Fibroblast of upper back skin (primary cell): ENCODE measurements at places on chromosomes 5 and 9.

DNA sequence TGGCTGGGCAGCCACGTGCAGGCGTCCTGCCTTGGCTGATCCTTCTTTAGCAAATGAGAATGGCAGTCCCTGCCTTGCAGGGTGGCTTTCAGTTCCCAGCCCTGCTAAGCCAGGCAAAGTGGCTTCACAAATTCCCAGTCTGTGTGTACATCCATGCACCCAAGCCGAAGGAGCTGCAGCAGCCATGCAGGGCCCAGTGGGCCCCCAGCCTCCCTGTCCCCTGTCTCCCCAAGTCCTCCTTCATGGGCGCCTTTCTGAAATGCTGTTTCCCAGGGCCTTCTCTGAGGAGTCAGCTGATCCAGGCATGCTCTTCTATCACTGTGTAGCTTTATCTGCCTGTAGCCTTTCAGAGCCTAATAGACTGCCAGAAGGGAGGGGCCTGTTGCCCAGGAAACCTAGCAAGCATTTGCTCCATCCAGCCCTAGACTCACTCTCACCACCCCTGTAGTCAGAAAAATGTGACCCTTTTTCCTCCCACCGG is 47.4 kb upstream of the SHC3 start:
- peak; percentile 12 for DNase-seq

- peak; percentile 53 for DNase-seq
Measured at GRCh38 chr5:113520429-113520828, 6.9 kb downstream of the YTHDC2 start.

DNA sequence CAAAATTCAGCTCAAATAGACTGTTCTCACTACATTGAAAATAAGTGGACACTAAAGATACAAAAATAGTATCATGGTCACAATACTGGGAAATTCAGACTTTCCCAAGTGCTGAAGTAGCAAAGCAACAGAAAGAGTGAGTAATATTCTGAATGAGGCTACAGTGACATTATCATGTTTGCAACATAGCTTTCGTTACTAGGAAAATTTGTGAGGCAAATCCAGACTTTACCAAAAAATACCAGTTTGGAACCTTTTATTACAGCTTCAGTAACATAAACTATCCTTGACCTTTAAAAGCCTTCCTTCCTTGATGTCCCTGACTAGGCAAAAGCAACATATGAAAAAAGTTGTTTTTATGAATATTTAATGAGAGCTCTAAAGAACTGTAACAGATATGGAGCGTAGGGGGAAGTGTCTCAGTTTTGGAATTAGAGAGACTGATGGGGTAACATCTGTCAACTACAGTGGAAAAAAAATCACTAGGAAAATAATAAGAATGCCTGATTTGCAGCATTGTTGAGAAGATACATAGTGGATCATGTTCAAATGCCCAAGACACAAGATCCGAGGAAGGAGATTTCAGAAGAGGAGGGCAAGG is 312.9 kb downstream of the ADGRV1 start:
- DNase-seq: no peak

- DNase-seq: no peak
Measured at GRCh38 chr5:108910627-108911026, 162.9 kb downstream of the FER start.

DNA sequence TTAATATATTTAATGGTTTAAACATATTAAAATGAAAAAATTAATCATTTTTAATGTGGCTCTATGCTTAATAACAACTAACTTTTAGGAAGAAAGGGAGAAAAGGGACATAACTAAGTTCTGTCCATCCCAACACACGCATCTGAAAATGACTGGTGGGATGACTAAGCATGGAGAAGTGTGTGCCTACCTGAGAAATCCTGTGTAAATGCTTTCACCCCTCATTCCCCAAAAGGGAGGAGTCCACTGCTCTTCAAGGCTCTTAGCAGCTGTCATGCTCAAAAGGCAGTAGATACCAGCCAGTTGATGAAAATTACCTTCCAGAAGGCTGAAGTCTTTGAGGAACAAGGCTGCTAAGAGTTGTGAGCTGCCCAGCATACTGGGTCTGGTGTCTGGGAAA is 130.9 kb downstream of the NFIB start:
- no peak for DNase-seq

GRCh38 chr9:95316794-95317118 is 753 bp downstream of the FANCC start:
- DNase-seq: peak; percentile 63

DNA sequence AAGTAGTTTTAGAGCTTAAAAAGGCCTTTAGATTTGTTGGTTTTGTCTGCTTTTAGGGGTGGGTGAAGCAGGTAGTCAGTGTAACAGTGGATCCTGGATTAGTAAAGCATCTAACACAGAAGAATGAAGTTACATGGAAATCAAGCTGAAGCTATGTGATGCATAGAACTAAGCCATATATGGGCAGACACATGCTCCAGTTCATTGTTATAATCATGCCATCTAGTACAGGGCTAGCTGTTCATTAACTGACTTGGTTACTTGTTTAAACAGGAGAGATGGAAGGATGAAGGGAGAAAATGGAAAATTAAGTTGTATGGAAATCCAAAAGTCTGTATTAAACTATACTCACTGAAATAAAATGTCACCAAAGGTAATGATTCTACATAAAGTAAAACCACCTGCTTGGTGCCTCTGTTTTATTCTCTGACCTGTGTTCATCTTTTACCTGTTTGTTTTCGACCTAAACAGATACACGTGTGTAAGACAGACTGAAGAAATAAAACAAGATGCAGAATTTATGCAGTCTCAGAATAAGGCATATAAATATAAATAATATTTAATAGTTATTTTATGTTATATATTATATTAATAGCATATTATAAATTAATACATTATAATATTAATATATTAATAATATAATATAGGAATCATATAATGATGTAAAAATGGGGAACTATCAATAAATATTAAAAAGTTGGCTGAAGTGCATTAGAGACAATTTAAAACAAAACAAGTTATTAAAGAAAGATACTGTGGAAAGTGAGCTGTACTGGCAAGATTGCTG is 33.9 kb downstream of the MRPS30 start:
- no peak for DNase-seq

DNA sequence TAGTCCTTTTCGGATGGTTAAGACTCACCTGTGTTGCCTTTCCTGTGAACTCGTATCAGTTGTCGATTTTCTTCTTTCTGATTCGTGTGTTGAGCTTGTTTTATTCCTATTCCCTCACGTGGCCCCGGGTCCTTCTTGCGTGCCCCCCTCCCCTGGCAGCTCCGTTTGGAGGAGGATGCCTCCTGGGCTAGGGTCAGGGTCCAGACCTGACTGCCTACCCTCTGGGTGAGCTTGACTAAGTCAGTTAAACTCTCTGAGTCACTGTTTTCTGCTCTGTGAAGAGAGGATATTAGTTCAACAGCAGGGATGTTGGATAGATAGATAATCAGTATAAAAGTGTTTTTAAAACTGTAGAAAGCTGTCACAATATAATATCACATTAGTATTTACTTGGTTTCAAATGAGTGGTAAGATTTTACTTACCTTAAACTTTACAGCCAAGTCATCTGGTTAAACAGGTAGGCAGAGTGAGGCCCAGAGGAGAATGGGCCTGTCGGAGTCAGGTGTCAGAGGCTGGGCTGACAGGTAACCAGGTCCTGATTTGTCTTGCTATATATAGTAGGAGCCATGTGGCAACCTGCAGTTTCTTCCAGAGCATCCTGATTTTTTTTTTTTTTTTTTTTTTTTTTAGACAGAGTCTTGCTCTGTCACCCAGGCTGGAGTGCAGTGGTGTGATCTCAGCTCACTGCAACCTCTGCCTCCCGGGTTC is 24.2 kb downstream of the PPARGC1B start:
- no peak for DNase-seq

DNA sequence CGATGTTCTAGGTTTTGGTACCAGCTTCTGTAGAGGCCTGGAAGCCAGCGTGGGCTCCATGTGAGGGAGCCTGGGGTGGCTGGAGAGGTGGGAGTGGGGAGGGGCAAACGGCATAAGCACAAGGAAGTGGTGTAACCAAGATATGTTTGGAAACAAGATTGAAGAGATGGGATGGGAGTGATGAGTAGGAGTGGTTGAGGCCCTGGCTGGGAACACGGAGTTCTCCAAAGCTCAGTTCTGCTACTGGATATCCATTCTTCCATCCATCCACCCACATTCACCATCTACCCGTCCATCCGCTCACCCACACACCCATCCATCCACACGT is 12.2 kb downstream of the TSPAN17 start:
- no peak for DNase-seq

DNA sequence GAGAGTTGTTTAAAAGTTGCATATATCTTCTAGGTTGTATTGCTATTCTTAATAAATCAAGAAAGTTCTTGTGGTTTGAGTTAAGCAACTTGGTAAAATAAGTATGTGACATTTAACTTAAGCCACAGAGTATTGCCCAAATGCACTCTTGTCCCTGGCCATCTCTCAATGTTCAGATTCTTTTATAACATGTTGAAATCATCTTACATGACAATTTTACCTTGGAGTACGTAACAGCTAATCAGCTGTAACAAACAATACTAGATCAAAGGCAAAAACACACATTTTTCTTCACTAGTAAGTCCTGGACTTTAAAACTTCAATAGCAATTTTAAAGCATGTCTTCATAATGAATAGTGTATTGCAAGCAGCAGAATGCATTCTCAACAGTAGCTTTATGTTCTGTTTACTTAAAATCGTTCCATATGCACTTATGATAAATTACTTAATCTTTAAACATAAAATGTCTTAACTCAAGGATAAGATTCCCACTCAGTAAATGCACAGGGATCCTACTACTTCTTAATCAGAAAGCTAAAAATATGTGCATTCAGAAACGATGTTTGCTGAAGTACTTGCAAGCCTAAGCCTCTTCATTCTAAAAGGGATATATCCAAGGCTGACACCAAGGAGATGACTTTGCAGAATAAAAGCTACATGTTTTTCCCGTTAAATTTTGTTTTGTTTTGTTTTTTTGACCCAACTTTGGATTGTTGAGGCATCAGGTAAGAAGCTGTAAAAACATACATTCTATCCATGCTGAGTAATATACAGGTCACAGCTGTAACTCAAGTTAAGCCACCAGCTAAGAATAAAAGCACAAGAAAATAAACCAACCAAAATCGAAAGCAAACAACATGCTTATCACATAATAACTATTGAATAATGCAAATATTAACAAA is 86.1 kb upstream of the NFIB start:
- no peak for DNase-seq

DNA sequence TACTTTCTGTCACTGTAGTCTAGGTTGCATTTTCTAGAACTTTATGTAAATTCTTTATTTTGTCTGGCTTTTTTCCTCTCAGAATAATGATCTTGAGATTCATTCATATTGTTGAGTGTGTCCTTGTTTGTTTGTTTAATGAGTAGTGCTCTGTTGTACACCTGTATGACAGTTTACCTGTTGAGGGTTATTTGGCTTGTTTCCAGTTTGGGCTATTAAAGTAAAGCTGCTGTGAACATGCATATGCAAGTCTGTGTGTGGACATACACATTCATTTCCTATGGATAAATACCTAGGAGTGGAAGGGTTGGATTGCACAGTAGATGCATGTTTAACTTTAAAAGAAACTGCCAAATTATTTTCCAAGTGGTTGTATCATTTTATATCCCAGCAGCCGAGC is 30.4 kb downstream of the MVB12B start:
- DNase-seq: no peak

DNA sequence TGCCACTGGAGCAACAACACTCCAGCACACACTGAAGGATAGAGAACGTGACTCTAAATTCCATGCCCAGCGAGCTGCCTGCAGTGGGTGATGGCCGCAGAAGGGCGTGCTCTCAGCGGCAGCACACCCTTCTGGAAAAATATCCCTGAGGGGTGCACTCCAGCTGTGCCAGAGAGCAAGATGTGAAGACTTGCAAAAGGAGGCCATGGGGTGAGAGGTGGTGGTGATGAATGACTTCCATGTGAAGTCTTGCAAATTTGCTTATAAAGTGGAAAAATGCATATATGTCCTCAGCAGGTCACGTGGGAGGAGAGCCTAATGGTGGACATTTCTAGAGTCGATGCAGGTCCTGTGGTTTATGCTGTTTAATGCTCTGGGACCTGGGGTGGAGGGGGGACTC is 39.8 kb upstream of the COL5A1 start:
- DNase-seq: peak; percentile 66

DNA sequence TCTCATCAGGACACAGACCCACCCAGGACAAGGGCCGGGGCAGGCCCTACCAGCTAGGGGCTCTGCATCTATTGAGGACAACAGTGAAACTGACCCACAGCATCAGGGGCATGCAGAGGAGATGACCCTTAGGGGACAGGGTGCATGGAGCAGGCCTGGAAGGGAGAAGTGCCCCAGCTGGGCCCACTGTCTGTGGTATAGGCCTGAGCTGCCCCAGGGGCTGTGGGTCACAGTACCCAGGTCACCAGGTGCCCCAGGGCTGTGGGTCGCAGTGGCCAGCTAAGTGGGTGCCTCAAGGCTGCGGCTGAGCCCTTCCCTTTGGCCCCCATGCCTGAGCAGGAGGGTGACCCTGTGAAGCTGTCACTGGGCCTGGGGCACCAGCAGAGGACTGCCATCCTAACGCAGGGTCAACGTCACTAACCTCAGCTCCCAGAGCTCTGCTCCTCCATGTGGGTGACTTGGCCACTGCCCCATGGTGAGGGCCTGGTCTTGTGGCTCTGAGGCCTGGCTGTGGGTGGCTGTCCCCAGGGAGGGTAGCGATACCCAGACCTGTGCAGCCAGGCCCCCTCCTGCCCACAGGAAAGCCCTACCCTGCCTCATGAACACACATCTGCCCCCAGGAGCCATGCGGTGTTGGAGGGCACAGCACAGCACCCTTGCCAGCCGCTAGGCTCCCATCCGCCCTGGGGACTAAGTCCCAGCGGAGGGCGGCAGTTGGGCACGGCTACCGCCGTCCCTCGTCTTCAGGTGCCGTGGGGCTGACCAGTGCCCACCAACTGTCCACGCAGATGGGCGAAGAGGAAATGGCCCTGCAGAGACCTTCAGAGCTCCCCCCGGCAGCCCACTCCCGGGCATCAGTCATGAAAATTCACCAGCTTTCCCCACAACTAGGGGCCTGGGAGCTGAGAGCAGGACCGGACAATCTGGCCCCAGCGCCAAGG is 4.9 kb downstream of the EDF1 start:
- no peak for DNase-seq

GRCh38 chr5:90873033-90873517 is 314.5 kb downstream of the ADGRV1 start:
- DNase-seq: peak; percentile 11

DNA sequence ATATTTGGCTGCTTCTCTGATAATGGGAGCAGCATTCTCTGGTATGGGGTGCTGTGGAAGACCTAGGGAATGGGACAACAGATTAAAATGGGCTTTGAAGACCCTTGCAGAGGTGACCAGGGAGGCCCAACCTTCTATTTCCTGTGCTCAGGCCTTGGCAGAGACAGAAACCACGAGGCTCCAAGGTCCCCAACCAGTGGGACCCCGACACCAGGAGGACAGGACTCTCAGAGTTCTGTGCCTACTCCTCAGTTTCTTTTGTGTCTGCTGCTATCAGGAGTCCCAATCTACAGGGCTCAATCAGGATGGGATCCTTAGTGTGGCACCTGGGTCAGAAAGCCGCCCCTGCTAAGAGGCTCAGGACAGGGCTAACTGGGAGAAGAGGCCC is 29.3 kb downstream of the CSF2 start:
- no peak for DNase-seq

- DNase-seq: peak; percentile 71
Measured at GRCh38 chr5:157286761-157287211, 20.9 kb downstream of the CYFIP2 start.
